ENCODE measurements at places on chromosomes 5 and 9. TPM values are rescaled to one million over a fixed set of nuclear protein-coding genes. Genes with fewer than 3 reads are reported as not detected.

HIGD2A gene
- total RNA-seq, result 96.4 TPM

SLC34A1 gene
- not detected for total RNA-seq

TEX53 gene
- not detected for total RNA-seq

- H3K4me1 ChIP-seq, result peaks cover 4% of the 10 kb centered on the region
- peak; percentile 88 for DNase-seq
Observed at GRCh38 chr9:36328798-36329411, 70.7 kb upstream of the GNE start.

DNA sequence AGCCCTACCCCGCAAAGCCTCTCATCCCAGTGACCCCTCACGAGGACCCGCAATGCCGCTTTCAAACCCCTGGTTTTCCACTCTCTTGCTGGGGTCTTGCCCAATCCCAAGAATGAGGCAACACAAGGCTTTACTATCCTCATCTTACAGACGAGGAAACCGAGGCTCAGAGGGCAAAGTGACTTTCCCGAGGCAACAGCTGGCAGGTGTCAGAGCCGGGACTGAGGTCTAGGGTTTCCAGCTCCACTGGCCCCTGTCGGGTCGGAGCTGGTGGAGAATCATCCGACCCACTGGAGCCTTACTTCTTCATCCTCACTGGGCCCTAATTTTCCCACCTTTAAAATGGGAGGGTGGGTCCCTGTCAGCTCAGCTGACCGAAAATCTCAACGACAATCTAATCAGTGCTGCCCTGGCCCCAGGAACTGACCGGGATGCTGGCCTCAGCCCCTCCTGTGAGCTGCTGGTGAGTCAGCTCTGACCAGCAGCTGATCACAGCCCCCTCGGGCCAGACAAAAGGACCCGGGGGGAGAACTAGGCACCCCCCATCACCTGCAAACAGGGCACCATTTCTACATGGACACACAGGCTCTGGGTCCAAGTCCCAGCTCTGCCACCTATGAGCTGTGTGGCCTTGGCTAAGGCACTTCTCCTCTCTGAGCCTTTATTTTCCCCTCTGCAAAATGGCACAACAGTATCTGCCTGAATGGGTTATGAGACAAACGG lies 72.7 kb upstream of the STXBP1 start:
- peaks cover 2% of the 10 kb centered on the region for H3K4me1 ChIP-seq
- no peaks in the 10 kb centered on the region for H3K27me3 ChIP-seq
- no peak overlapping the region for H3K4me3 ChIP-seq
- H3K36me3 ChIP-seq, result no peaks in the 10 kb centered on the region
- DNase-seq, result no peak
- no peak overlapping the region for H3K27ac ChIP-seq

DNA sequence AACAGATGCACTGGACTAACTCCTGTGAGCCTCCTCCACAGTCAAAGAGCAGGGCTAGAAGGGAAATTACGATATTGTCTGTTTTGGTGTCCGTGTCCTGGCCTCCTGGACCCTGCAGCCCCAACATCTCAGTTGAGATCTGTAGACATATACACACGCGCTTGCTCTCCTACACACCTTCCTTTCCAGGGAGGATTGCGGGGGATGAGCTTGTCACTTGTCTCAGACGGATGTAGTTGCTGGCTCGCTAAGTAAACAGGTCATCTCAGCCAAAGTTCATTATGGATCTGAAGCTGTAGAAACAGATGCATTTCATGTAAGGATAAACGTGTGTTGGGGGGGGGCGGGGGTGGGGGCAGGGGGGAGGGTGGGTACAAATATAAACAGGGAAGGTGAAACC lies 549.3 kb downstream of the CCDC171 start:
- H3K27ac ChIP-seq, result no peak overlapping the region
- H3K4me1 ChIP-seq, result no peaks in the 10 kb centered on the region
- H3K27me3 ChIP-seq, result no peaks in the 10 kb centered on the region

DNA sequence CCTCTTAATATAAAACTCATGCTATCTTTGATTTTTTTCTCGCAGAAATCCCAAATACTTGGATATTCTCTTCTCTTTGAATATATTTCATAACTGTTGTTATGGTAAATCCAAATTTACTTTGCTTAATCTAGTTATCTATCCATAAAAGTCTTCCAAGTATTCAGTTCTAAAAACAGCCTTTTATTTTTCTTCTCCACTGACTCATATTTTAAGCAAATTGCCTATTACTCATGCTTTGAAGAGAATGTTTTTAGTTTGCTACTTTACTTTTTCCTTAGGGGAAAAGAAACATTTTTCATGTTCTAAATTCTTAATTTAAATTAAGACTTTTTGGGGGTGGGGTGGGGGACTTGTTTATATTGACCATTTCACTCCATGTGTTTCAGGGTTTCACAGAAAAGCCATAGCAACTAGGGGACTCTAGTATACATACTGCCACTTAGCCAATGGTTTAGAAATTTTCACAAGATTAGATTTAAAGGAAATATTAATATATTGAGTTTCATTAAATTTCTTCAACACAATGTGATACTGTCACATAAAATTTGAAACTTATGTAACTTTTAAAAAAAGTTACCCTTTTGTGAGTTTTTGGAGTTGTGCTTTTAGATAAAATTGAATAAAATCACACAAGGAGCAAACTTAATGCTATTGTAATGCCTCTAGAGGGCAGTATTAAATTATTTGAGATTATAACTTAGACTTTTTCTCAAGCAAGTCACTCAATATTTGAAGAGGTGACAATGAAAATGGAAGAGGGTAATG lies 545.8 kb upstream of the ARRDC3 start:
- H3K36me3 ChIP-seq, result no peaks in the 10 kb centered on the region
- H3K4me3 ChIP-seq, result no peak overlapping the region
- no peaks in the 10 kb centered on the region for H3K4me1 ChIP-seq
- no peaks in the 10 kb centered on the region for H3K27me3 ChIP-seq
- no peak for DNase-seq
- H3K27ac ChIP-seq, result no peak overlapping the region

DNA sequence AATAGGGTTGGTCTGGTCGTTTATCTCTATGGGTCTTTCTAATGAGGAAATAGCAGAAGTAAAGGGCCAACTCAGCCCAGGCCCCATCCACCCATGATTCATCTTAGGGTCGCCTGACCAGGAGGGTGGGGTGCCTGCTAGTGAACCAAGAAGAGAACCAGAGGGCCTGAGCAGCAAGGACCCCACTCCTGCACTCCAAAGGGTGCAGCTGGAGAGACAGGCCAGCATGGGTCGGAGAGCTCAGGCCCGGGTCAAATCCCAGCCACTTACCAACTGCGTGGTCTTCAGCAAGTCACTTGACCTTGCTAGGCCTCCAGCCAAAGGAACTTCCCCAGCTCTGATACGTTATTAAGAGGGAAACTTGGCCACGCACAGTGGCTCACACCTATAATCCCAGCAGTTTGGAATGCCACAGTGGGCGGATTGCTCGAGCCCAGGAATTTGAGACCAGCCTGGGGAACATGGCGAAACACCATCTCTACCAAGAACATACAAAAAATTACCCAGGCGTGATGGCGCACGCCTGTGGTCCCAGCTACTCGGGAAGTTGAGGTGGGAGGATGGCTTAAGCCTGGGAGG lies 4.3 kb downstream of the BBLN start:
- no peak for DNase-seq
- peaks cover 23% of the 10 kb centered on the region for H3K4me1 ChIP-seq
- peaks cover 39% of the 10 kb centered on the region for H3K36me3 ChIP-seq
- H3K27me3 ChIP-seq, result no peaks in the 10 kb centered on the region
- H3K27ac ChIP-seq, result no peak overlapping the region
- H3K4me3 ChIP-seq, result no peak overlapping the region

DNA sequence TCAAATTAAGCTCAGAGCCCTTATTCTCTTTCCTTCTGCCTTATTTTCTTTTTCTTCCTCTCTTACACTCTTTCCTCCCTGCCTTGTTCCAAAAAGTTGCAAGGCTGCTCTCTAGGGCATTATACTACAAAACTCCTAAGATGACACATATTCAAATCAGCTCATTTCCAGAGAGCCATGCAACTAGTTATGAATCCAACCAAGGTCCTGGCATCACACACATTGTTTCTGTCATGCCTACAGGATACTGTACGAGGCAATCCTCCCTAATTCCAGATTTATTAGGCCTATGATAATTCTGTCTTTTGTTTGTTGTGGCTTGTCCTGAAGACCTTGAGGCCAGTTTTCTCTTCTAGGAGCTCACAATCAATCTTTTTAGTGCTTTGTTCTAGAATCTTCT lies 87.0 kb upstream of the TBCA start:
- H3K4me3 ChIP-seq, result no peak overlapping the region
- no peaks in the 10 kb centered on the region for H3K36me3 ChIP-seq
- no peak for DNase-seq
- no peaks in the 10 kb centered on the region for H3K4me1 ChIP-seq
- no peak overlapping the region for H3K27ac ChIP-seq
